GM12878 (cell line): ENCODE measurements at places on chromosomes 16 and 17. TPM values are rescaled to one million over a fixed set of nuclear protein-coding genes. Genes with fewer than 3 reads are reported as not detected.

DNA sequence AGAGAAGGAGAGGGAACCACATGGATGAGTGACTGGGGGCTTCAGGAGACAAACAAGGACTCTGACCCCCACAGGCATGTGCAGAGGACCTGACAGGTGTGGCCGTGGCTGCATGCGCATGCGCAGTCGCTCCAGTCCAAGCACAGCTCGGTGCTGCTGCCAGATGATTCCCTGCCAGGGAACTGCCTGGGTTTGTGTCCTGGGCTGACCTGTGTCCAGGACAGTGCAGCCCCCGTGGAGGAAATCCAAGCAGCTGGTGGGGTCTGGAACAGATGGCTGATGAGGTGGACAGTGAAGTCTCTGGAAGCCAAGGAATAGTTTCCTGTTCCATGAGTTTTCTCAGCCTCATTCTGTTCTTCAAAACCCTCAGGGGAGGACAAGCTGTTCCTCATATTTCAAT is 27.3 kb downstream of the LASP1 start:
- no peak overlapping the region for H3K27ac ChIP-seq
- no peak for DNase-seq
- H3K27me3 ChIP-seq = no peaks in the 10 kb centered on the region
- peaks cover 19% of the 10 kb centered on the region for H3K36me3 ChIP-seq
- no peak overlapping the region for H3K4me3 ChIP-seq
- H3K4me1 ChIP-seq = peaks cover 28% of the 10 kb centered on the region

GRCh38 chr16:78004517-78004916 is 17.8 kb upstream of the CLEC3A start:
- H3K27me3 ChIP-seq = no peaks in the 10 kb centered on the region
- H3K4me1 ChIP-seq = no peaks in the 10 kb centered on the region
- no peak overlapping the region for H3K4me3 ChIP-seq
- H3K36me3 ChIP-seq = no peaks in the 10 kb centered on the region
- no peak overlapping the region for H3K27ac ChIP-seq

The PRR35 gene
- not detected in 2 replicates for total RNA-seq

The TP53TG3F gene
- total RNA-seq = not detected in 2 replicates

The AGRP gene
- not detected in 2 replicates for total RNA-seq
